Stimulated activated CD4-positive, alpha-beta T cell treated with anti-CD3 and anti-CD28 coated beads, Interleukin-15, amount 100 ng/mL, for 1 hour (primary cell): ENCODE measurements at places on chromosomes 4 and X.

DNA sequence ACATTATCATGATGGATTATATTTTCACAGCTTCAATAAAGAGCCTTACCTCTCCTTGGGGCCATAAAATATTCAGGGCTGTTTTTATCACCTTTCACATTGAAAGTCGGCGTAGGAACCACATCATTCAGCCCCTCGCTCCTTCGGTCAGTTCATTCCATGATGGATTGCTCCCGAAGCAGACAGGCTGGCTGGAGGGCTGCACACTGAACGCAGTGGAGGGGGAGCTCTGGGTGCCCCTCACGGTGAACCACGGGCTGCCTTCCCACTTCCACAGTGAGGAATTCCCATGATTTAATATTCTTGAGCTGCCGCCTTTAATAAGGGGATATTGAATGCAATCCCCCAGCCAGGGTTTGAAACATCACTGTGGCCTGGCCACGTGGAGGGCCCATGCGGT, 16.0 kb downstream of the PPP2R2C start:
- no peak for DNase-seq

GRCh38 chr4:38242822-38243387, 282.7 kb downstream of the PTTG2 start:
- DNase-seq: no peak

DNA sequence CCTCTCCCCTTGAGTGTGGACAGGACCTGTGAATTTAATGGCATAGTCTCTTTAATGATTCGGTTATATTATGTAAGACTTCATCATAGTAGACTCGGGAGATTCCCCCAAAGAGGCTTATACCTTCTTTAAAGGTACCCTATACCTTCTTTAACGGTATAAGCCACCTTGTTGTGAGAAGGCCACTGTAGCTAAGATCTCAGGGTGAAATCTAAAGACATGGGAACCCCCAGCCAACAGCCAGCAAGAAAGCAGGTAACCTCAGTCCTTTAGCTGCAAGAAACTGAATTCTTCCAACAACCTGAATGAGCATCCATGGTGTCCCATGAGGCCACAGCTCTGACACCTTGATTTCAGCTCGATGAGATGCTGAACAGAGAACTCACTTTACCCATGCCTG, 931 bp downstream of the DDX60 start:
- DNase-seq: no peak

DNA sequence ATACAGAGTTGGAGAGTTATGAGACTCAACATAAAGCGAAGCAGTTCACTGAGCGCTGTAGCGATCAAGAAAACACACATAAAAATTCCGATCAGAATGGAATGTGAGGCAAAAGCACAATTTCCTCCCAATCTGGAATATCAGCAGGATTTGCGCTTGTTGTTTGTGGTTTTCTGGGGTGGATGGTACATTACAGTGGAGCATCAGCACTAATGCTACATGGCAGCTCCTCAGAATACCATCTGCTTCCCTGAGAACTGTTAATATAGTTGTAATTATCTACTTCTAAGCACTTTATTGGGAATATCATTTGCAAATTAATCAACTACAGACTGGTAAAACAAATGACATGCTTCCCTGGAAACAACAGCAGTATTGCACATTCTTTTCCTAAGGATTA, 324.1 kb upstream of the PPARGC1A start:
- DNase-seq: no peak

- DNase-seq: no peak
These were observed 197.3 kb downstream of the OR13H1 start for GRCh38 chrX:131741103-131741581.

DNA sequence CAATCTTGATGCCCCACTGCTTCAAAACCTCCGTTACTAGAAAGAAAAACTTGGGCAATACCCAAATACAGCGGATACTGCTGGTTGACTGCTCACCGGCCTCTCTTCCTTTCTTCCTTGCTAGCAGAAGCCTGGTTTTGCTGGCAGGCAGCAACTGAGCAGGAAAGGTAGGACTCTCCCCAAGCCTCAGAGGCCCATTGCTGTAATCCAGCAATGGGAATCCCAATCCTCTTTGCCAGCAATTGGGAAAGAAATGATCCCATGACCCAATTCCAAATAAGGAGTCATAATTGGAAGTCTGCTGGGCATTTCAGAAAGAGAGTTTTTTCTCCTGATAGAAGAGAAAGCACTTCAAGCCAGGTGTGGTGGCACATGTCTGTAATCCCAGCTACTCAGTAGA, 394.5 kb downstream of the BCOR start:
- no peak for DNase-seq

DNA sequence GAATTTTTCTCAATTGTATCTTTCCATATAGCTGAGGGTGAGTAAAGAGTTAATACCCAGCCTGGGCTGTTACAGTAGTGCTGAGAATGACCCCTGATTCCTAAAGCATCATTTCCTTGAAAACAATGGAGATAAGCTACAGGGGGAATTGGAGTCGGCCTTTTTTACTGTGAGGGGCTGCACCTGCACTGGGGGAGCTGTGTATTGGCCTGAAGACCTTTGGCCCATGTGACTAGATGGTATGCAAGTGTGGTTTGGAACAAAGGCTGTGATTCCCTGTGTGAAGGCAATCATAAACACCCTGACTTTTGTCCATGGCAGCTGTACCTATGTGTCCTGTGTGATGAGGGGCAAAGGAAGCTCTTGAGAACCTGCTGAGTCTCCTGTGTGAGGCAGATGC, 124.0 kb upstream of the HPGD start:
- no peak for DNase-seq

- DNase-seq: no peak
These were observed 116.7 kb downstream of the SPCS3 start for GRCh38 chr4:176436293-176436973.

DNA sequence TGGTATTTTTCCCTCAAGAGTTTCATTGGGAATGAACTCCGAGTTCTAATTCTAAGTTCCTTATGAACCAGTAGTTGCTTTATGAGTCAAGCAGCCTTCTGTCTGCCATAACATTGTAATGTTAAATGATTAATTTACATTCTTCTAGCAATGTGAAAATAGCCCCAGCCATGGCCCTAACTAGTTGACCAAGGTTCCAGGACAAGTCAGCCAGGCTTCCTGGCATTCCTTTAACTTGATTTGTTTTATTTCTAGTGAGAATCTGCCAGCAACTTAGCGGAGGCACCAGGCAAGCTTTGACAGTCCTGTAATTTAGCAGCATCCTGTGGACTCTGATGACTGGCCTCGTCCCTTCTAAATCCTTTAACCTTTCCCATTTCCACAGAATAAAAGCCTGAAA, 69.0 kb downstream of the GLRA2 start:
- DNase-seq: no peak

- DNase-seq: no peak
These were observed 6.7 kb upstream of the CITED1 start for GRCh38 chrX:72312311-72312940.

DNA sequence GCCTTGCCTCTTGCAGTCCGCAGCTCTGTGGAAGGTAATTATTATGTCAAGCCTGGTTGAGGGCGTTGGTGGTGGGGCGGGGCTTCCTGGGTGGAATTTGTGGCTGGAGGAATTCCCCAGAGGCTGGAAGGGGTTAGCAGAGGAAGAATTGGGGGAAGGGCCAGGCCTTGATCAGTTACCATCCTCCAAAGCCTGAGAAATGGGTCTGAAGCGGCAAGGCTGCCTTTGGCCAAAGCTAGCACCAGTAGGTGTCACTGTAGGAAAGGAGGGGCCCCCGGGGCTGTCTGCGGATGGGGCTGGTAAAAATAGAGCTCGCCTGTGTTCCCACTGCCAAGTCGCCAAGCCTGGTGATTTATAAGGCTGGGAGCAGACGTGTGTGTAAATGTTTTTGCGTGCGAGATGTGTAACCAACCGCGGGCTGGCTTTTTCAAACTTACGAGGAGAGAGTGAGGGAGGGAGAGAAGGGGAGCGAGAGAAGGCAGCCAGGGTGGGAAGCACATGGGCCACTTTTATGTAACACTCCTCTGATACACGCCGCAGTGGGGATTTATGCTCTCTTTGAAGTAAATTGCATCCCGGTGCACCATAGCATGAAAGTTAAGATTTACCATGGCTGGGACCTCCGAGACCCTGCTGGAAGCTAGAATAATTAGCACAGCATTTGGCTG, 367.0 kb downstream of the BCOR start:
- DNase-seq: peak; percentile 29

DNA sequence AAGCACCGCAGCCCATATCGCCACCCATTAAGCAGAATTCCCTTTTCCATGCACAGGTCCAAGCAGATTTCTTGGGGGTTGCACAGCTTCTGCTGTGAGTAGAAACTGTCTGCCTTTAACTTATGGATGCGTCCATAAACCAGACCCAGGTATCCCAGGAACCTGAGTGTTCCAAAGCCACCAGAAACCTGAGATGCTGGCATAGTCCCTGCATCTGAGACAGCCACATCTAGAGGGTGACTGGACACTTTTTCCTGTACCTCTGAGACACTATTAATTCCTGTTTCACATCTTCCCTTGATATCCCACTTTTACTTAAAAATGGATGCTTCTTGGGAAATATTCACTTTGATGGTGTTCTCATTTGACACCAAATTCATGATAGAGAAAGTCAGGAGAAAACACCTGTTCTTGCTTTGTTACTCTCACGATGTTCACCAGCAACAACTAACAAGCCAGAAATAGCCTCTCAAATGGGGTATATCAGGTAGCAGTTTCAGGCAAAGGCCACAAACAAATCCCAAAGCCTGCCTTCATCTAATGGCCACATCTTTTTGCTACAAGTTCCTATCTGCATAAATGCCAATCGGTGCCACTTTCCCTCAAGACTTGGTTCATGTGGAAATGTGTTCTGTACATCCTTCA, 45.5 kb upstream of the PRDX4 start:
- no peak for DNase-seq

DNA sequence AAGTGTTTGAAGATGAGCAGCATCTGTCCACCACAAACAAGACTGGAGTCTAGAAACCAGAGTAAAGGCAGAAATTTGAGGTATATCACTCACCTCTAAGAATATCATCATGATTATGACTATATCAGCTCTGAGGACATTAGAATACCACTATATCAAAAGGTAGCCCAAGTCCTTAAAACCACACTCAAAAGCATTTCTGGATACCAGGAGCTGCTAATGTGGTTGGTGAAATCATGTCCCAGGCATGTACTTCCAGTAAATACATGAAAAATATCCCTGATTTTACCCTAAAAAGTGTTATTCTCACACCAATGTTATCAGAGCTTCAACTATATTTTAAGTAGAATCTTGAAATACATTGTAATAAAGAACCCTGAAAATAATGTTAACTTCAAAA, 136.3 kb upstream of the SMAD1 start:
- no peak for DNase-seq

DNA sequence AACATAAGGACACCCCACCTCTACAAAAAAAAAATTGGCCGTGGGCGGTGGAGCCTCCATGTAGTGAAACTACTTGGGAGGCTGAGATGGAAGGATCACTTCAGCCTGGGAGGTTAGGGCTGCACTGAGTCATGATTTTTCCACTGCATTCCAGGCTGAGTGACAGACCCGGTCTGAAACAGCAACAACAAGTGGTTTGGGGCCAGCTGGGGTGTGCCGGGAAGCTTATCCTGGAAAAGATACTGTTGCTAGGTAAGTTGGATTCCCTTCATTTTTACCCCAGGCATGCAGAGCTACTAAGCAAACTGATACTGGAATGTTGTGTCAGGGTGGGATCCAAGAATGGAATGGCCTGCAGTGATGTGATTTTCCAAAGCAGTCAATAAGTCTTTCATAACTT, 57.0 kb downstream of the XAGE2 start:
- DNase-seq: no peak
